HTR-8/SVneo (cell line): ENCODE measurements at places on chromosomes 12 and 14.

GRCh38 chr12:64611341-64612284 is 1.3 kb downstream of the RASSF3 start:
- DNase-seq: no peak

DNA sequence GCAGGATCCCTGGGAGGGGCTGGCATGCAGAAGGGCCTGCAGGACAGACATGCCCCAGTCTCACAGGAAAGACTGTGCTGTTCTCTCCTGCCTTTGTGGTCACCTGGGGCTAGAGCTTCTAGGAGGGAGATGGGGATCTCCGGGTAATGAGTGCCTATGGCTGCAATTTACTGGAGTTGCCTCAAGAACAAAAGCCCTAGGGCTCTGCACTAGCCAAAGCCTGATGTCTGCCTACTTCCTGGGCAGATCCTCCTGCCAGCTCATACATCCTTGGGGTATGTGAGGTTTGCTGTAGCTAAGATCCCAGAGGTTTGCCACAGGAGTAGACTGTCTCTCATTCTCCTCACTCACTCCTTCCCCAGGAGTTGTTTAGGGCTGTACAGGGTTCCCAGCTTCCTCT is 106.9 kb upstream of the PPFIA2 start:
- no peak for DNase-seq

DNA sequence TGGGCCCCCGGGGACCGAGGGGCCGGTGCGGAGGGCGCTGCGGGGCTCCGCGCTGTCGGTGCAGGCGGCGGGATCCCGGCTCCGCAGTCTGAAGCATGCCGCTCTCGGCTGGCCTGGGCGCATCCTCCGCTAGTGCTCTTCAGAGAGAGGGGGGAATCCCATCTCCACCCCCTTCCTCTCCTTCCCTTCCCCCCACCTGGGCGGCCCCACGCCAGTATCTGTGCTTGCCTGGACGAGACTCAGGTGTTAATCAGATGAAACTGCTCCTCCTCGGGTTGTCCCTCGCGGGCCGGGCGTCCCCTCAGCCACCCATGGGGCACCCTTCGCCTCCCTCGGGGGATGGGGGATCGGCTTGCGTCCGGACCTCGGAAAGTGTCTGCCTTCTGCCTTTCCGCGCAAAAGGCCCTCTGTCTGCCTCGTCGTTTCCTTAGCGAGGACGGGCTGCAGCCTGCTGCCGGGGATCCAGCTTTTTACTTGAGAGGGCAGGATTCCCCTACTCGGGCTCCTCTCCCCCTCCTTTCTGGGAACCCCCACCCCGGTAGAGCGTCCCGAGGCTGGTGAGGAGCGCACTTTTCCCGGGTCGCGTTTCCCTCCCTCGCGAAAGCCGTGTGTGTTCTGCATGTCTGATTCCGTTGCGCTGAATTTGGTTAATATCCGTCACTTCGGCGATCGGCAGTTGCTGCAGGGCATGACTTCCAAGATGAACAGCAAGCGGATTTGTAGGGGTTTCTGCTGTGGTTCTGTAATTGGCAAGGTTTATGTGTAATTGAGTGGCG is 1.1 kb downstream of the GPHN start:
- DNase-seq: peak; percentile 53

- DNase-seq: no peak
These were observed 1.3 kb downstream of the RNASE7 start for GRCh38 chr14:21043387-21043973.

GRCh38 chr14:90651271-90651804 is 164.9 kb downstream of the TTC7B start:
- no peak for DNase-seq

GRCh38 chr14:97851428-97851995 is 1054.3 kb downstream of the VRK1 start:
- DNase-seq: no peak

- DNase-seq: no peak
These were observed 73.0 kb upstream of the FICD start for GRCh38 chr12:108442067-108442466.

- DNase-seq: peak; percentile 90
These were observed 16.4 kb upstream of the PUS1 start for GRCh38 chr12:131912518-131913274.

DNA sequence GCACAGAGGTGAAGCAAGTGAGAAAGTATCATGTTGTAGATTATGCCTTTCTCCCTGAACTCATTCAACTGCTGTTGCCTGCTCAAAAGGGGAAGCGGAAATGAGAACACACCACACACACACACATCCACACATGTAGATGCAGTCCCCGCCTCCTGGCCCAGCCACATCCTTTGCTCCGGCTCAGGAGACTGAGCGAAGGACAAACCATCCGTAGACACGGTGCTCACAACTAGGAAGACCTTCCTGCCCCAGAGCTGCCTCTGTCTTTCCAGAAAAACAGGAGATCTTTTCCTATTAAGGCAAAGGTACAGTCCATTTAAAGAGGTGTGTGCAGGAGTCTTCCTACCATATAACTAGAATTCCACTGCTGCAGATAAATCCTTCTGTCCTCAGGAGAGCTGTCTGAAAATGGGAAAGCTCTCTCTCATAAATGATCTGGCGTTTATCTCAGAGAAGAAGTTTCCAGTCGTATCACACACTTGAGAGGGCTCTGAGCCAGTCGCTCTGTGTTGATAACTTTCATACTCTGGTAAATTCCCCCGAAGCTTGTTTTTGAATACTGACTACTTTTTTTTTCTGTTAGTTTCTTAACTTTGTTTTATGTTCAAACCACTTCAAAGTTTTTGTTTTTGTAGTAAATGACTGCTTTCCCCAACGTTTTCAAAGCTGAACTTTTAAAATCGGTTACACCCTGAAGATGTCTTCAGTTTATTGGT is at the start of gene TESPA1:
Gene TESPA1 (minus strand): TSS at position 105 of the 719 bp plus-strand sequence. CDS start 10,200 bp downstream, outside the sequence.
- no peak for DNase-seq

- DNase-seq: no peak
These were observed 160.2 kb downstream of the CCDC91 start for GRCh38 chr12:28350502-28350901.

GRCh38 chr12:7835766-7836165 is 36.9 kb downstream of the SLC2A14 start:
- no peak for DNase-seq

DNA sequence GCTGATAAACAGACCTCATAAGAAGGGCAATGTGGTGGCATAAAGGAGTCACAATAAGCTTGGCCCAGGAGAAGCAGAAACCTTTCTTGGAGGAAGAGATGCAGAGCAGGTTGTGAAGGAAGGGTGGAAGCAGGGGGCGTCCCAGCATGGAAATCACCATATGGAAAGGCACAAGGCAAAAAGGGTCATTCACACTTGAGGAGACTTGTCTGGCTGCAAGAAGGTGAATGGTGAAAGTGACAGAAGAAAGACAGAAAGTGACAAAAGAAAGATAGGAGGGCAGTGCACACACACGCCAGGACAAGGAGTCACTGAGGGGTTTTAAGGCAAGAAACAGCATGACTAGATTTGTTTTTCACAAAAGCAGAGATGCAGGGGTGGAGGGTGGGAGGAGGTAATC is 38.3 kb downstream of the GALNT4 start:
- no peak for DNase-seq

GRCh38 chr12:15752785-15753184 is 36.4 kb downstream of the EPS8 start:
- DNase-seq: no peak

DNA sequence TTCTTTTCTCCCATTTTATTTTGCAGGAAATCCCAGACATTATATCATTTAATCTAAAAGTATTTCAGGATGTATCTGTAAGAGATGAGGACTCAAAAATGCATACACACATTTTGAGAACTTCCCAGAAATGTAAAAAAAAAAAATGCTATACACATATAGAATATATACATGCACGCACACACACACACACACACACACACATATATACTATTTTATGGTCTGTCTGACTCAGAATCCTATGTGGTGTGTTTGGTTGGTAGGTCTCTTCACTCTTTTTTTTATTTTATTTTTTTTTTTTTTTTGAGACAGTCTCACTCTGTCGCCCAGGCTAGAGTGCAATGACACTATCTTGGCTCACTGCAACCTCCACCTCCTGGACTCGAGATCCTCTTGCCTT is 65.5 kb downstream of the FBXO34 start:
- DNase-seq: no peak

GRCh38 chr12:131573631-131574394 is 137.1 kb upstream of the SFSWAP start:
- no peak for DNase-seq

DNA sequence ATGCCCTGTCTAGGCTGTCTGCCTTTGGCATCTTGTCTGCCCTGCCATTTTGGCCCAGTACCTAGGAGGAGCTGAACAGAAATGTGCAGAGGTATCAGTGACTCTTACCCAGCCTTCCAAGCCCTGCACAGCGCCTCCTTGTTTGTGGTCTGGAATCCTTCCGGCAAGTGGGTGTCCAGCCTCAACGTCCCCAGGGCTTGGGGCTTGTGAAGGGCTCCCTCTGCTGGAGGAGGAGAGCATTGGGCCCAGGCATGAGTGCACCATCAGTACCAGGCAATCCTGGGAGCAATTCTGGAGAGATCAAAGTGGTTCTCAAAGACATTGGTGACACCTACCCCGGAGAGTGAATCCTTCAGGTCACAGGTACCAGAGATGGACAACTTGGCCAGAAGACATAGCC is 2.4 kb upstream of the TCL1B start:
- no peak for DNase-seq

- DNase-seq: no peak
These were observed 548.6 kb upstream of the TBX3 start for GRCh38 chr12:115232455-115233156.

DNA sequence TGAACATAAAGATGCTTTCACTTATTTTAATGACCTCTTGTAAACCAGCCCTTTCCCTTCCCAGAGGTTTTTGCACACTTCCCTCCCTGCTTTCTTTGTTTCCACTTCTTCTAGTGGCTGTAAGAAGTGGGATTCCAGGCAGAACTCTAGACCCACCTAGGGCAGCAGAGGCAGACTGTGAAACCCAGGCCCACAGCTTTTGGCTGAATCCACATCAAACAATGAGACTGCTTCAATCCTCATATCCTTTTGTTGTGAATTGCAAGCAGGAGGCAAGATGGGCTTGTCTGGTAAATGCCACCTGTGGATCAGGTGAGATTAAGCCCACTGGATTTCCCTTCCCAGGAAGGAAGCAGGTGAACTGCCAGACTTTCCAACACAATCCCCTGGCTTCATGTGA is 12.8 kb downstream of the CCDC177 start:
- no peak for DNase-seq

GRCh38 chr12:52259657-52260243 is 14.7 kb upstream of the KRT86 start:
- no peak for DNase-seq

DNA sequence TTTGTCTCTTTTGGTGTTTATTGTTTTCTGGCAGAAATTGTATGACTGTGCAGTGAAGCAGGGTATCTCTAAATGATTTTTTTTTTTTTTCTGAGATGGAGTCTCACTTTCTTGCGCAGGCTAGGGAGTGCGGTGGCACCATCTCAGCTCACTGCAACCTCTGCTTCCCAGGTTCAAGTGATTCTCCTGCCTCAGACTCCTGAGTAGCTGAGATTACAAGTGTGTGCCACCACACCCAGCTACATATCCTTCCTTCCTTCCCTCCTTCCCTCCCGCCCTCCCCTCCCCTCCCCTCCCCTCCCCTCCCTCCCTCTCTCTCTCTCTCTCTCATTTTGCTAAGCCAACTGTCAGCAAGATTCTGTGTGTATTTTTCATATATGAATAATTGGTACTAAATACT is 94.4 kb downstream of the PPHLN1 start:
- DNase-seq: no peak

GRCh38 chr14:100694579-100695422 is 31.9 kb upstream of the DLK1 start:
- DNase-seq: no peak

GRCh38 chr12:92568691-92569090 is 134.1 kb upstream of the PLEKHG7 start:
- no peak for DNase-seq

DNA sequence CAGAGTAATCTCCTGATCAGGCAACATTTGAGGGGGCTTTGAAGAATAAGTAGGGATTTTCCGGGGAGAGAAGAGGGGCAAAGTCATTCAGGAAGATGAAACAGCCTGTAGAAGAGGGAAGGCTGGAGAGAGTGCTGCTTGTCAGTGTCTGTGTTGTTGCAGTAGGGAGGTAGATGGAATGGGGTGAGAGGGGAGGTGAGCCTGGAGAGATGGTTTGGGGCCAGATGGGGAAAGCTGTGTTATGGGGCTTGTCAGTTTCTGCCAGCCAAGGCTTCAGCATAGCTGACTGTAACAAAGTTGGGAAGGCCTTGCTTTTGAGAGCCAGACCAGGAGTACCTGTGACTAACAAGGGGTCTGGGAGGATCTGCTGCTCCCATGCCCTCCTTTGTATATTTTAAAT is 18.0 kb downstream of the BICD1 start:
- DNase-seq: no peak

- no peak for DNase-seq
These were observed 39.9 kb upstream of the PLBD1 start for GRCh38 chr12:14607568-14607967.

GRCh38 chr12:62912644-62913043 is 22.3 kb downstream of the PPM1H start:
- DNase-seq: no peak

GRCh38 chr12:29008786-29009185 is 140.3 kb upstream of the FAR2 start:
- DNase-seq: no peak

DNA sequence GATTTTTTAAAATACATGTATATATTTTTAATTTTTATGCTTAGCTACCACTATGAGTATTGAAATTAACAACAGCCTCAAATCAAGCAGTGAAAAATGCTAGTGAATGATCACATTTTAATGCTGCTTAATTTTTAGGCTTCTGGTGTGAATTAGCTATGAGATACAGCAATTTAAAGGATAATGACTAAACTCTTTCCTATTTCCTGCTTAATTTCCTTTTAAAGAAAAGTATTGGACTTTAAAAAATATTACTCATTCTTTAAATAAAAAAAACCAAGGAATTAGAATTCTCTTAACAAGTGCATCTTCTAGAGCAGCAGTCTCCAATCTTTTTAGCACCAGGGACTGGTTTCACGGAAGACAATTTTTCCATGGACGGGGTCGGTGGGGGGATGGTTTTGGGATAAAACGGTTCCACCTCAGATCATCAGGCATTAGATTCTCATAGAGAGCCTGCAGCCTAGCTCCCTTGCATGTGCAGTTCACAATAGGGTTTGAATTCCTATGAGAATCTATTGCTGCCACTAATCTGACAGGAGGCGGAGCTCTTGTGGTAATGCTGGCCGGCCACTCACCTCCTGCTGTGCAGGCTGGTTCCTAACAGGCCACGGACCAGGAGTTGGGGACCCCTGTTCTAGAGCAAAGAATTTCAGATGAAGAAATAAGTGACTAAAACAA is 18.6 kb upstream of the NTN4 start:
- no peak for DNase-seq

- no peak for DNase-seq
These were observed 37.4 kb downstream of the RASSF8 start for GRCh38 chr12:25995906-25996305.

- DNase-seq: peak; percentile 93
These were observed at the start of gene ALDH2 for GRCh38 chr12:111766608-111767361. Gene ALDH2 (plus strand): TSS chr12:111766933. CDS start chr12:111766983, 50 bp downstream.

- DNase-seq: no peak
These were observed 83.5 kb upstream of the COCH start for GRCh38 chr14:30790827-30791226.

- no peak for DNase-seq
These were observed 18.2 kb upstream of the CLEC2D start for GRCh38 chr12:9651265-9651729.
